ENCODE measurements at places on chromosomes 11 and 22.

- DNase-seq, result no peak
These were observed 557.3 kb downstream of the FAM181B start for GRCh38 chr11:82176365-82176764.

DNA sequence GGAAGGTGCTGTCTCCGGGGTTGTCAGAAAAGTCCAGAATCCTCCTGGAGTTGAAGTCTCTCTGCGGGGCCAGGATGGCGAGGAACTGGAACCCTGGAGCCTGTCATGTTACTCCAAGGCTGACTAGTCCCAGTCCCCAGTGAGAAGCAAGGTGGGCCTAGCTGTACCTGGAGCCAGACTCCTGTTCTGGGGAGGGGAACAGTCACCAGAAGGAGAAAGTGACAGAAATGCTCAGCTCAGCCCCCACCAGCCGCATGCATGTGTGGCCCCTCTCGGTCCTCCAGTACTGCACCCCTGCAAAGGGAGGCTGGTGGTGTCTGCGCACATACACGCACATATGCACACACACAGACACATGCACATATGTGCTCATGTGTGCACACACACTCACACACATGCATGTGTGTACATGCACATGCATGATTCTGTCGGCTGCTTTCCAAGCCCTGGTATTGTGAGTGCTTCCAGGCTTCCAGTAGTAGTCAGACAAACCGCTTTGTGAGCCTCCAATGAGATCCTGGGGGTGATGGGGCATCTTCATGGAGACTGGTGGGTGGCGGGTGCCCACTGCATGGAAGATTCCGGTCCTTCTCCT, 54.3 kb downstream of the RTL6 start:
- no peak for DNase-seq

DNA sequence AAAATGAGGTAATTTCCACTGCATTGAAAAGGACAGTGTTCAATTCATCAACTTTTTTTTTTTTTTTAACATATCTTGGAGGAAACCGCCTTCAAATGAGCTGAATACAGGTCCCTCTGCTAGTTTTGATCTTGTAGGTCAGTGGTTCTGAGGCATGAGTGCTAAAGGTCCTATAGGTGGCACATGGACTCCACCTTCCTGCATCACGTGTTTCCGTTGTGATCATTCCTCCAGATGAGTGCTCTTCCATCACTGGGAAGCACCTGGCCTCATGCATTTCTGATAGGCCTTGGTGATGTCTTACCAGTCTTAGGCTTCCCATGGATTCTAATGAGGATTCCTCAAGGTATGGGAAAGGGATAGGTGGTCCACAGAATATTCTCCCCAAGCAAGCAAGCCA, 37.8 kb downstream of the FDX1 start:
- DNase-seq, result no peak

DNA sequence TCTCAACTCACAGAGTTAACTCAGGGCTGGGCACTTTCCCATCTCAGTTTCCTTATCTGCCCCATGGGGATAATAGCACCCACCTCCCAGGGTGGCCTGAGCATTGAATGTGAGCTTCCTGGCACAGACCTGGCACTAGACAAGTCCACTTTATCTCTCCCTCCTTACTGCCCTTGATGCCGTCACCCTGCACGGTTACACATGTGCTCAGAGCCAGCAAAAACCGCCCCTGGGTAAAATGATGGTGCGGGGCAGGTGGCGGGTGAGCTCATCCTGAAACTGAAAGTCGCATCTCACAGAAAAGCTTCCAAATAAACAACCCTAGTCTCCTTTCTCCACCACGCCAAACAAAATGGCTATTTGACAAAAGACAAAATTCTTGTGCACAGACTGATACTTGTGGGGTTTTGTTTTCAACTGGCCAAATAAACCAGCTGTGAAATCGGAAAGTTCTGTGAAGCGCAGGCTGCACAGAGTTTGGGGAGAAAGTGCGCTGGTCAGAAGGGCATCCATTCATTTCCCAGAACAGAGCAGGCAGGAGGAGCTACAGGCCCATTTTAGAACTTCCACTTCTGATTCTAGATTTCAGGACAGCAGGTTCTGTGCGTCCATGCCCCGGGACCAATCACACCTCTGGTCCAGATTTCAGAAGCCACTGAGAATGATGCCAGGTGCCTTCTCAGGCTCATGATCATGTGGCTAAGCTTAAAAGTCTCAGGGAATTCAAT, 138.1 kb downstream of the SHANK2 start:
- DNase-seq, result no peak

GRCh38 chr11:3375552-3375951, 3.4 kb downstream of the ZNF195 start:
- peak; percentile 22 for DNase-seq

DNA sequence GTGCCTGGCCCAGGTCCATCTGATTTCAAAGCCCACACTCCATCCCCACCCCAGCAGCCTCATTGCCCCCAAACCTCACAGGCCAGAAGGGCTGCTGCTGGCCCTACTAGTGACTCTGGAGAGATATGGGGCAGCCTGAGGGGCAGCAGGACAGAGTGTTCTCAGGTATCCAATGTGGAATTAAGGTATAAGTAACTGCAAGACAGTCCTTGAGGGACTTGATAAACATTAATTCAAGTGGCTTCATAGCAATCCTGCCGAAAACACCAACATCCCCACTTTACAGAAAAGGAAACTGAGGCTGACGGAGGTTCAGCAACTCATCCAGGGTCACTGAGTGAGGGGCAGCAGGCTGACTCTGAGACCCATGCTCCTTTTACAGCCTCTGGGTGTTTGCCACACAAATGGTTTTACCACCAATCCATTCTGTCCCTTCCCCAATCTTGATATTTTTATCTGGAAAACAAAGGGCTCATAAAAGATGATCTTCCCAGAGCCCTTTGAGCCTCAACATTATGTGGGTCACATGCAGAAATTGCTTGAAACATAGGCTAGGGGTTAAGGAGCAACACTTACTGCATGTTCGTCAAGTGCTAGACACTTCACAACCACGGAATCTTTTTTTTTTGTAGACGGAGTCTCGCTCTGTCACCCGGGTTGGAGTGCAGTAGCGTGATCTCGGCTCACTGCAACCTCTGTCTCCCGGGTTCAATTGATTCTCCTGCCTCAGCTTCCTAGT, 2.3 kb downstream of the NIPSNAP1 start:
- no peak for DNase-seq

DNA sequence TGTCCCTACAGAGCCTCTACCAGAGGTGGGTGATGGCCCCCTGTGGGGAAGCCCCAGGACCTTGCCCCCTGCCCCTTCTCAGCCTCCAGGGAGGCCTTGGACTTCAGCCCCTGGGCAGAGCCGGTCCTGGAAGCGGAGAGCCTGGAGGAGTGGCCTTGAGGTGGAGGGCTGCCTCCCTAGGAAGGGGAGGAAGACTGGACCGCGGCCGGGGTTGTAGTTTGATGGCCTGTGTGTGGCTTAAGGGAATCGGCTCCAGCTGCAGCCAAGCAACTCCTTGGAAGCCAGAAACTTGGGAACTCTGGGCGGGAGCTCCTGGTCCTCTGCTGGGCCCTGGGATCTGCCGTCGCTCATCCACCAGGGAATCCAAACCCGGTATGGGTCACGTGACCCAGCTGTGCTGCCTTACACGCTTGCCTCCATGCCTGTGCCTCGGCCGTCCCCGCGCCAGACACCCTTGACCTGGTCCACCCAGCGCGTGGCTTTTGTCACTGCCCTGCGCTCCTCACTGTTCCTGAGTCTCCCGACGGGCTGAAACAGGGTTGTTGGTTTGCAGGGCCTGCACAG, 23.5 kb upstream of the ARHGAP8 start:
- no peak for DNase-seq

GRCh38 chr22:42820045-42820763, 36.9 kb downstream of the ARFGAP3 start:
- DNase-seq, result peak; percentile 90

- DNase-seq, result no peak
These were observed 26.2 kb upstream of the GAL start for GRCh38 chr11:68658097-68658496.

GRCh38 chr11:100581318-100581717, 105.8 kb upstream of the ARHGAP42 start:
- peak; percentile 6 for DNase-seq

DNA sequence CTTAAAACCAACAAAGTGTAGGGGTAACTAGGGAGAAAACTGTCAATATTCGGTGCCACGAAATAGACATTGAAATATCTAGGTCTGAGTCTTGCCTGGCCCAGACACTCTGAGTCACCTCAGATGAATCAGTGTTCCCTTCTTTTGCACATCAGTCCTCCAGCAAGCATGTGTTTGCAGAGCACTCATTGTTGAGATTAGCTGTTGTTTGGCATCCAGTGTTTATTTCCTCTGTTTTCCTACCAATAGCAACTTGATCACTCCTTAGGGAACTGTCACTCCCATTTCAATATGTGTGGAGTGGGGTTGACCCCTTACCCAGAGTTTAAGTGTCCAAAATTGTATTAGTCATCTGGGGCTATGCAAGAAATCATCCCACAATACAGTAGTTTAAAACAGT, 4.7 kb upstream of the ASCC2 start:
- peak; percentile 83 for DNase-seq

DNA sequence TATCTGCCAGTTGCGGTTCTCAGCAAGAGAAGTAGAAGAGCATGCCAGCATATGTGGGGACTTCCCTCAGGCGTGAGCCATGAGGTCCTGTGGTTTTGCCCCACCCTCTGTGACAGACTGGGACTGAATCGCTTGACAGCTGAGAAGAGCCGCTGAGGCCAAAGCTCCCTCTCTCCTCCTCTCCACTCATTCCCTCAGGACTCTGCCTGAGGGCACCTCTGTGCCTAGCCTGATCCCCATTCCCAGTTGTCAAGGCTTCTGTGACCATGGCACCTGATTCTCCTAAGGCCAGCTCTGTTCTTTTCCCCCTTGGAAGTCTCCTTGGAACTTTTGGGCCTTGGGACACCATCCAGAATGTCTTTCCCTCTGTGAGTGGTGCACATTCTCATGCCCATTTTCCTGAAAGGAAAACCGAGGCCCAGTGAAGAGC, 27.0 kb downstream of the ART5 start:
- DNase-seq, result peak; percentile 33

DNA sequence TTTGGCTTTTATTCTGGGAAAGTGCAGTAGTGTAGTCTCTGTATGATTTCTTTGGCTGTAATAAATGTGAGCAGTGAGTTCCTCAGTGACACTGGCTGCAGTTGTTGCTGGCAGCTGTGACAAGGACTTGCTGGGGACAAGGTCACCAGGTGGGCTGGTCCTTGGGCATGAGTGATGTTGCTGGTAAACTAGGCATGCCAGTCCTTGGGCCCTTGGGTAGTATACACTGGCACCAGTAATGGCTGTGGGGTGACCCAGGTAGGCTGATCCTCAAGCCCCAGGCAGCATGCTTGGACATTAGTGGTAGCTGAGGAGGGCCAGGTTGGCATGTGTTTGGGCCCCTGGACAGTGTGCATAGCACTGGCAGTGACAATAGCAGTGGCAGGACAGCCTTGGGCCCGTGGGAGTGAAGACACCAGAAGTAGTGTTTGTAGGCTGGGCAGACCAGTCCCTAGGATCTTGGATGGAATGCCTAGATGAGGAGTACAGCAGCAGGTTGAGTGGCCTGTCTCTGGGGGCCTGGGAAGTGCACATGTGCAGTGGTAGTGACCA, 164.3 kb downstream of the GUCY1A2 start:
- DNase-seq, result peak; percentile 8

GRCh38 chr11:73239571-73240189, 21.6 kb downstream of the P2RY2 start:
- no peak for DNase-seq

DNA sequence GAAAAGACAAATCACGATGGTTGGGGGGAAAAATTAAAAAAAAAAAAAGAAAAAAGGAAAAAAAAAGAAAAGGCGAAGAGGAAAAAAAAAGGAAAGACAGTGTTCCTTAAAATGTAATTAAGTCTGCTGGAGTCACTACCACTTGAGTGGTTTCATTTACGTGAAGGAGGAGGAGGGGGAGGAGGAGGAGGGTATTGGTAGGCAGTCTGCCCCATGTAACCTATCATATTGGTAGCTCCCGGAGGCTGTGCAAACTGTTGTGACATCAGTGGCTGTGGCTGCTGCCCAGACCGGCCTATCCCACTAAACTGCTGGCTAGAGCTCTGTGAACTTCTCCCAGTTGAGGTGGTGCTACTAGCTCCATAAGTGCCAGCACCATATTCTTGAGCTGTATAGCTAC, 17.9 kb downstream of the KDELR3 start:
- no peak for DNase-seq

- DNase-seq, result peak; percentile 68
These were observed 28.2 kb downstream of the C2CD3 start for GRCh38 chr11:74142624-74143023.

DNA sequence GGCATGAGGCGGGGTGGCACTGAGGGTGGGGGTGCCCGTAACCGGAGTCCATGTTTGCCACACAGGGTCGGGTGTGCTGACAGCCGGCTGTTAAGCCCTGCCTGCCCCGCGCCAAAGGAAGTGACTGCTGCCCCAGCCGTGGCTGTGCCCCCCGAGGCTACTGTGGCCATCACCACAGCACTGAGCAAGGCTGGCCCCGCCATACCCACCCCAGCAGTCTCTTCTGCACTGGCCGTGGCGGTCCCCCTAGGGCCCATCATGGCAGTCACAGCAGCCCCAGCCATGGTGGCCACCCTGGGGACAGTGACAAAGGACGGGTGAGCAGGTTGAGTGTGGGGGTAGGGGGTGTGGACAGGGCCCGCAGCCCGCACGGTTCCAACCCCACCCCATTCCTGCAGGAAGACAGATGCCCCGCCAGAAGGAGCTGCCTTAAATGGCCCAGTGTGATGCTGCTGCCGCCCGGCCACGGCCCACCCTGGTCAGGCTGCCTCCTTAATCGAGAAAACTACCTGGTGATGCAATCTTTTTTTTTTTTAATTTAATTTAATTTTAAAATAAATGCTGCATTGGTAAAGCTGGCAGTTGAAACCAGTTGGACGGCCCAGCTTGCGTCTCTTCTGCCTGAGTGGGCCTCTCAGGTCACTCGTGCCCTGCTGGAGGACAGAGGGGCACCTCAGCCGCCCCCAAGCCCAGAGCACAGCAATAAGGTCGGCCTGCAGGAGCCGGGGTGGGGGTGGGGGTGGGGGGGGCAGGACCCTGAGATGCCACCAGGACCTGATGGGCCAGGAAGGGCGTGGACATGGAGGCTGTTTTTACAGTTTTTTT, 30.8 kb downstream of the SBF1 start:
- DNase-seq, result no peak

DNA sequence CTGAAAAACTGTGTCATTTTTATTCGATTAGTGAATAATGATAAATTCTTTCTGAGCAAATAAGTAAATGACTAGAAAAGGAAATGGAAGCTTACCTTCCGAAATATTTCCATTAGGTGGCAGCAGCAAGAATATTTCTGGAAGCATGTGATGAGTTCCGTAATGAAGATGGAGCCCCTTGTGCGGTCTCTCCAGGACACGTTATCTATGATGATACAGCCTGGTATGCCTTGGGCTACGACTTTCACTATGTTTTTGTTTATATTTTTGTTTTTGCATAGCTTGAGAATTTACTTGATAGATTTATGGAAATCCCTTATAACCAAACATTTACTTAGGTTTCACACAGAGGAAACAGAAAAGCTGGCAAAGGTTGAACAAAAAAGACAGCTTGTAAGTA, 25.7 kb downstream of the CASP5 start:
- DNase-seq, result no peak

DNA sequence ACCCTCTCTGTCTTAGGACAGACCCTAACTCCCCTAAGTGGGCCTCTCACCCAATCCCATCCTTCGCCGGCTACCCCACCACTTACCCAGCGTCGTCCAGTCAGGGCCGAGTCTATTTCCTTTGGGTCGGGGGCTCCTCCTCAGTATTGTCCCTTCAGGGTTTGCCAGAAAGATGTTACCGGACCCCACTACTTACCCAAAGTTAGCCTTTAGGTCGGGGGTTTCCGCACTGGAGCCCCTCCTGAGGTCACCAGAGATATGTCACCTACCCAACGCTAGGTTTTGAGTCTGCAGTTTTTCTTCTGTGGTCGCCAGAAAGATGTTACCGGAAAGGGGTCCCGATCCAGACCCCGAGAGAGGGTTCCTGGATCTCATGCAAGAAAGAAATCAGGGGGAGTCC, 17.9 kb upstream of the B4GALNT4 start:
- DNase-seq, result no peak
